A549 treated with dexamethasone at 1 μM for 4 hours (cell line): ENCODE measurements at places on chromosomes 4 and X. TPM values are rescaled to one million over a fixed set of nuclear protein-coding genes. Genes with fewer than 3 reads are reported as not detected.

The GYPB gene
- not detected in 5 replicates for total RNA-seq

The VCX3B gene
- total RNA-seq, result not detected in 5 replicates

The IL2 gene
- not detected in 5 replicates for total RNA-seq

The PABPC1L2B gene
- total RNA-seq, result not detected in 5 replicates

The ADH1C gene
- total RNA-seq, result not detected in 5 replicates

The TBX22 gene
- total RNA-seq, result not detected in 5 replicates

The CLDN22 gene
- not detected in 5 replicates for total RNA-seq

The TMEM35A gene
- 0.06 TPM in 1 of 5 replicates, not detected in the others for total RNA-seq
